ENCODE measurements at places on chromosomes 3 and 15.
A peak's percentile ranks its signal among the peaks of the same experiment; 100 is the strongest.

DNA sequence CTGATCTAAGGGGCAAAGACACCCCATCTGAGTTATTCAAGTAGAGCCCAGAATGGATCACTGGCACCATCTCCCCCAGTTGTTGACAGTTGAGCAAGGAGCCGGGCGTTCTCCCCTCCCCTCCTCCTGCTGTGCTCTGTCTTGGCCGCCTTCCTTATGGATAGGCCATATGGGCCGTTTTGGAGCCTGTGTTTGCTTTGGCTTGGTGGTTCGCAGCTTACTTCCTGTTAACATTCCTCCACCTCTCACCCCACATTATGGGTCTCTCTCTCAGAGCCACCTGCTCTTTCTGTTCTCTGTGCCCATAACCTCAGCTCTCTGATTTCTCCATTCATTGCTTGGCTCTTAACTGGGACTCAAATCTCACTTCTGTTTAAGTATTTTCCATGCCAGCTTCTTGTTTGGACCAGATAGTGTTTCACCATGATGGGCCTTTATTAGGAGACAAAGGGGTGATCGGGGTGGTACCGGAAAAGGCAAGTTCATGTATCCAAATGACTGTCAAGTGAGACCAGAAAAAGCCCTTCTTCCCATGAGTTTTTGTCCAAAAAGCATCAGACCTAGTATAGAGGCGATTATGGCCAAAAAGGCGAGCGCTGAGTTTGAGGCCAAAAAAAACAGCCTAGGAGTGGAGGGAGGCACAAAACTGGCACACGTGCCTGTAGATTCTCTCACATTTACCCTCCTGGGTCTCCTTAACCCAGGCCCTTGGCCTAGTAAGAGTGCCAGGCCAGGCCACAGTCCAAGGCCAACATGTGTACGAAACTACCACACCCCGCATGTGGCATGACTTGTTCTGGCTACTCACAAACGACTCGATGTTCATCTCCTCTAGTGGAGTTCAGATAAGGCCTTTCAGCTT, 62.6 kb downstream of the DUT start:
- no peak for DNase-seq

DNA sequence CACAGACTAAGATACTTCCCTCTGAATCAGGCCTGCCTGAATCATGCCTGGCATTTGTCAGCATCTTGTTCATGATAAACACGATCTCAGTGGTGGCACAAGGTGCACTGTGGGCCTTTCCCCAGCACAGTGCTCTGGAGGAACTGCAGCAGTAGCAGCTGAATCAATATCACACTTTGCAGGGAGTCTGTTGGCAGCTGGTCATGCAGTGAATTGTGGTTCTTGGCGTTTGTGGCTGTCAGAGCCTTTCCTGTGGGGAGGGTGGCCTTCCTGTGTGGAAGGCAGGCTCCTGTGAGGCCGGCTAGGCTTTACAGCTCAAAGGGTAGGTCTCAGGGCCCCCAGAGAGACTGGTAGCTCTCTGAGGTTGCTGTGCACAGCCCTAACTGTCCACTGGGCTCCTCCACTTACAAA, 54.4 kb upstream of the TLE3 start:
- DNase-seq: no peak

GRCh38 chr3:61664105-61664482, 102.7 kb downstream of the PTPRG start:
- no peak for DNase-seq

GRCh38 chr3:150703299-150703755, 393 bp downstream of the ERICH6 start:
- peak; percentile 58 for DNase-seq

- no peak for DNase-seq
These were observed 107.9 kb upstream of the NR2E3 start for GRCh38 chr15:71702496-71702895.

DNA sequence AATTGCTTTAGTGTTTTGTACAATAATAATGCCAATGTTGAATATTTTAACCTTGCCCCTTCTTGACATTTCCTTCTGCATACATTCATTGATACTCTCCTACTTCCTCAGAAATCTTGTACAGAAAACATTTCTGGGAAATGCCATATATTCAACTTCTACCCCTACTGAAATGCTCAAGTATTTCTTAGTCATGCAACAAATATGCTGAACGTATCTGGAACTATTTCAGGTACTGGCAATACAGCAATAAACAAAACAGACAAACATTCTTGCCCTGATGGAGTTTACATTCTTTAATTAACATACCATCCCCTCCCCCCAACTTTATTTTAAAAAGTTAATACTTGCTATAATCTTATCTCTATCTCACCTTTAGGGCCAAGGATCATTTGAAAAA, 147.2 kb downstream of the STAG1 start:
- DNase-seq: no peak

GRCh38 chr3:149609595-149609994, 48.2 kb downstream of the WWTR1 start:
- no peak for DNase-seq

GRCh38 chr3:9600597-9600996, 47.0 kb upstream of the LHFPL4 start:
- no peak for DNase-seq

DNA sequence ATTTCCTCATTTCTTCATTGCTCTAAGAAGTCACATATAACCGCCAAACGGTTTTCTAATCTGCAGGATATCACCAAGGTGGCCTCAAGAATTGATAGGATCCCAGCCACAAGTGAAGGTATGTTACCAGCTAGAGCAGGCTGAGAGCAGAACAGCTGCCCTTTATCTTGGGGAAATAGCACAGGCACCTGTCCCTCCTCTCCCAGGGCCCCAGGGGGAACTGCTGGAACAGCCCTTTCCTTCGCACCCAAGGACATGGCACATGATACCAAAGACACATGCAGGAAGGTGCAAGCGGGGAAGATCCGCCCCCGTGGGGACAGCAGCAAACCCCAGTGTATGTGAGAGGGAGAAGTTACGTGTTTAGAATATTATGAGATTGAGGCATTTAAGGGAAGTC, 35.3 kb downstream of the HOMER2 start:
- DNase-seq: no peak

- DNase-seq: no peak
These were observed 56.2 kb downstream of the ATG7 start for GRCh38 chr3:11328196-11328945.

- no peak for DNase-seq
These were observed 820.1 kb upstream of the EPHA6 start for GRCh38 chr3:95994338-95994737.

DNA sequence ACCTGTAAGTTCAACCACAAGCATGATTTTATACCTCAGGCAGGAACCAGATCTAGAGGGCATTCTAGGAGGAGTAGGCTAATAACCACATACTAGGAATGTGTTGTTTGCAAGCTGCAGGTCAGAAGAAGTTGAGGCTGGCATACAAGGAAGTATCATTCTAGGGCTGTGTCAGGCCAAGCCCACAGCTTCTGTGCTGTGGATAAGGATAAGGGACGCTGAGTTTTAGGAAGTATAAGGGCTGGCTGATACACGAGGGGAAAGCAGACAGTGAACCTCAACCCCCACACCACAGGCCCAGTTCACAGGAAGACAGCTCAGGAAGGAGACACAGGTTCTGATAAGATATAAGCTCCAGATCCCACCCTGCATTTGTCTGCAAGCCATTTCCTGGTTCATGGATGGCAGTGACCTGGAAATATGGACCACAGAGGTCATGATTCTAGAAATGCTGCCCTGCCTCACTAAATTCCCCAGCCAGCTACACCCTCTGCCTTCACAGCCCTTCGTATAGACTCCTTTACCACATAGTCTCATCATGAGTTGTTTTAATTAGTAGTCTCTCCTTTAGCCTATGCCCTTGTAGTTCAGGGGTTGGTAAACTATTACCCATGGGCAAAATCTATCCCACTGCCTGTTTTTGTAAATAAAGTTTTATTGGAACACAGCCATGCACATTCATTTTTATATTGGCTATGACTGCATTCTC, 260.7 kb downstream of the OPA1 start:
- no peak for DNase-seq

- DNase-seq: no peak
These were observed 11.8 kb upstream of the ABHD10 start for GRCh38 chr3:111967068-111967467.

- no peak for DNase-seq
These were observed 4.8 kb upstream of the RGMA start for GRCh38 chr15:93093765-93094164.

GRCh38 chr15:50135031-50135551, 16.1 kb upstream of the ATP8B4 start:
- no peak for DNase-seq

- DNase-seq: no peak
These were observed 112.5 kb downstream of the ADAMTS9 start for GRCh38 chr3:64575211-64575844.

DNA sequence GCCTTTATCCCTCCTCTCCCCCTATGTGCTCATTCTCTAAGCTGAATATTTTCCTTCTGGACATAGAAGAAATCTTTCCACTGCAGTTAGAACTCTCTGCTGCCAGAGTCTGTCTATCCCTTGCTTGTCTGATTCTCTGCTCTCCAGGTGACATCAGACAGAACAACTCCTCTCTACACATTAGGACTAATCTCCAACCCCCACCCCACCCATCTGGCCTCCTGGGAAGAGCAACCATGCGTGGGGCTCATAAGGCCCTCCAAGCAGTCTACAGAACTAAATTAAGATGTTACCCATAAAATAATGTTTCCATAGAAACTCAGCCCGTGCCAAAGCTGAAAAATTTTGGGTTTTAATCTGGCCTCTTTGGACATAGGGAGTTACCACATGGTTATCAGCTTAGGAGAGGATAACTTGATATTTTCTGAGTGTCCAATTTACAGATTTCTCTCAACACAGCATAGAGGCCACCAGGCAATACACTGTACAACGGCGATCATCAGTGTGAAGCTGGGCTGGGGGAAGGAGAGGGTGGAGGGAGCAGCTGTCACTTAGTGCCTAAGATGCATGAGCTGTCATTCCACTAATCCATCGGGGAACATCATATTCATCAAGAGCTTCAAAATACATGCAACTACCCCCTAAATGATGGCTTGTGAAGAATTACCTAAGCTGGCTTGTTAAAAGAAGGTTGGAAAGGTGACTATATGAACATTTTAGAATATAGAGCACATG, 199.4 kb downstream of the CLSTN2 start:
- DNase-seq: no peak

DNA sequence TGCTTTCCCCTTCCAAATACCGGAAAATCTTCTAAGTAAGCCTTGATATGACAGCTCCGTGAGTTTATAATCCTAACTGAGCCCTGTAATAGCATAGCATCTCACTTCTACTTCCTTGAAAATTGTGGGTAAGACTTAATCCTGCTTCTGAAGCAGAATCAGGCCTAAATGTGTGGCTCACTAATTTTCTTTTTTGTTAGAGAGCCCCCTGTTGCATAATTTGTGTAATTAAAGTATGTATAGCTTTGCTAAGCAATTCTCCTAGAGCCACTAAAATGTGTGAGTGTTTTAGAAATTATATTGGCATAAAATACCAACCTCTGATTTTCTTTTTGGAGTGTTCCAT, 304.4 kb downstream of the FGF12 start:
- no peak for DNase-seq

- no peak for DNase-seq
These were observed 59.1 kb upstream of the CSTA start for GRCh38 chr3:122265957-122266356.

DNA sequence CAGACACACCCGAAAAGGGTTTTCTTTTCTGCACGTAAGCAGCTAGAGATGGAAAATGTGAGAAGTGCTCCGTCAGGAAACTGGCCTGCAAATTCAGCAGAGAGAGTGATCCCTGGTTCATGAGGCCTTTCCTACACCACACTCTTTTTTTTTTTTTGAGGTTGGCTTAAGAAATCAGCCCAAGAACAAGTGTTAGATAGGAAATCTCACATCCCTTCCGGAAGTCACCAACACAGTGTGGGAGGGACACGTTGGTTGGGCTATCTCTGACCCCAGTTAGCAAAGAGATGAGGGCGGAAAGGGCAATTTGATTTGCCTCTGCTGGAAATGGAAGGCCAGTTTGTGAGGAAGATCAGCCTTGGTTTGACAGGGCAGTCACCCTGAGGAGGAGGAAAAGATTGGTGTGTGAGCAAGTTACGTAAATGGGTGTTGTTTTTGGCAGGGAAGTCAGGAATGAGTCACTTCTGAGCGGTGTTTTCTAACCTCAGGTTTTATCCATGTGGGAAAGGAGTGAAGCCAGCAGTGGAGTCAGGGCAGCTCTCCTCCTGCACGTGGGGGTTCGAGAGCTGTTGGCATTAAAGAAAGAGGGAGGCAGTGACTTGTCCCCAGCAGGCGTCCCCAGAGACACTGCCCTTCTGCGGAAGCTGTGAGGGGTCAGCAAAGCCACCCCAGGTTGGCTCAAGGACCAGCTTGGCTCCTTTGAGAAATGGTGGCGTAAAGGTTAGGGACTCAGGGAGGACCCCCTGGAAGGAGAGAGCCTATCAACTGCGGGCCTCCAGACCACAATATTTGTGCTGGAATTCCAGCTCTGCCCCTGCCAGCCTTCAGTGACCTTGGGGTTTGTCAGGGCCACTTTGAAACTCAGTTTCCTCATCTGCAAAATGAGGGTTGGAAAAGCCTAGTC, 237.6 kb upstream of the BHLHE40 start:
- DNase-seq: no peak
